ENCODE measurements at places on chromosomes 2 and 18.

GRCh38 chr2:237699870-237700511 lies 72.6 kb downstream of the LRRFIP1 start:
- DNase-seq = no peak

DNA sequence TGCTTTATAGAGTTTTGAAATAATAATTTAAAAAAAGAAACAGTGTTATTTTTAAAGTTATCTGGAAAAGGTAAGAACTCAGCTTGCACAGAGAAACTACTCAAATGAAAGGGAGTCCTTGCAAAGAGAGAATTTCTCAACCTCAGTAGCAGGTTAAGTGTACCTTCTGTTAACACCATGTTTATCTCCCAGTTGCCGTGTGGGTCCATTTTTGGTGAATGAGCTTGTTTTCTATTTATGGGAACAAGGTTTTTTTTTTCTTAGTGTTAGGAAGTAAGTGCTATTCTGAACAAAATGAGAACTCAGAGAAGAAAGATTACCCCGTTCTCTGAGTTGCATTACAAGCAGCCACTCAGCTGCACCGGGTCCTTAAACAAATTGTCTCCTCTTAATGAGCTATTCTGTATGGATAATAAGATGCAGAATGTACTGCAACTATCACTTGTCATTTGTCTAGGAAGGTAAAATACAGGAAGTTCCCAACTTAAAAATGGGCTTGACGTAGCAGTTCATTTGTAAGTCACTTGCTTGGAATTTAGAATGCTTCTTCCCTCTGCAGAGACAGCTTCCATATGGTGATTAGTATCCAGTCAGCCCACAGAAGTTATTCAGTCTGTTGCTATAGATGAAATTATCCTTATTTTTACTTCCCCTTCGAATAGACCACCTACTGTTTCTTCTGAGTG lies 74.9 kb downstream of the LTBP1 start:
- DNase-seq = peak; percentile 41

GRCh38 chr2:241944821-241945220 lies 75.3 kb downstream of the RTP5 start:
- DNase-seq = no peak

DNA sequence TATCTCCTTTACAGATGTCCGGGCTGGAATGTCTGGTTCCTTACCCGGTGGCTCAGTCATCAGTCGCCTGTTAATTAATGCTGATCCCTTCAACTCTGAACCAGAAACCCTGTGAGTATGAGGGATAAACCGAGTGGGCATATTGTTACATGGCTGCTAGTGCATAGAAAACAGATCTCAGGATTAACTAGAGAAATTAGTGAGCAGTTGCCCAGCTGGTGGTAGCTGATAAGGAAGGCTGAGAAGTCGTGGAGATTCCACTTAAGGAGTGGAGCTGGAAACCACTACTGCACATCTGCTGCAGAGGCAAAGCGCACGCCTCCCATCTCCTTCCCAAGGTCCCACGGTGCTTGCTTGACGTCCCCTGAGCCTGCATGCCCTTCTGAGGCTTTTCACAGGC lies 97.7 kb downstream of the DGKD start:
- no peak for DNase-seq

DNA sequence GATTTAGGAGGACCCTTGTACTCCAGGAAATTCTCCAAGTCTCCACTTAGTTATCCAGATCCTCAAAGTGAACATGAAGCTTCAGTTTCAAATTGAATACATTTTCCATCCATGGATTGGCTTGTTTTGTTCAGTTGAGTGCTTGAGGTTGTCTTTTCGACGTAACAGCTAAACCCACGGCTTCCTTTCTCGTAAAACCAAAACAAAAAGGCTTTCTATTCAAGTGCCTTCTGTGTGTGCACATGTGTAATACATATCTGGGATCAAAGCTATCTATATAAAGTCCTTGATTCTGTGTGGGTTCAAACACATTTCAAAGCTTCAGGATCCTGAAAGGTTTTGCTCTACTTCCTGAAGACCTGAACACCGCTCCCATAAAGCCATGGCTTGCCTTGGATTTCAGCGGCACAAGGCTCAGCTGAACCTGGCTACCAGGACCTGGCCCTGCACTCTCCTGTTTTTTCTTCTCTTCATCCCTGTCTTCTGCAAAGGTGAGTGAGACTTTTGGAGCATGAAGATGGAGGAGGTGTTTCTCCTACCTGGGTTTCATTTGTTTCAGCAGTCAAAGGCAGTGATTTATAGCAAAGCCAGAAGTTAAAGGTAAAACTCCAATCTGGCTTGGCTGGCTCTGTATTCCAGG lies at the start of gene CTLA4:
TSS of gene CTLA4 (plus strand) at position 211 of the 640 bp plus-strand sequence. CDS start at position 383, 172 bp downstream.
- no peak for DNase-seq

GRCh38 chr2:119190321-119191111 lies 32.0 kb upstream of the C1QL2 start:
- no peak for DNase-seq

All from BJ (cell line).